MG63 (cell line): ENCODE measurements at places on chromosomes 6 and 20.

DNA sequence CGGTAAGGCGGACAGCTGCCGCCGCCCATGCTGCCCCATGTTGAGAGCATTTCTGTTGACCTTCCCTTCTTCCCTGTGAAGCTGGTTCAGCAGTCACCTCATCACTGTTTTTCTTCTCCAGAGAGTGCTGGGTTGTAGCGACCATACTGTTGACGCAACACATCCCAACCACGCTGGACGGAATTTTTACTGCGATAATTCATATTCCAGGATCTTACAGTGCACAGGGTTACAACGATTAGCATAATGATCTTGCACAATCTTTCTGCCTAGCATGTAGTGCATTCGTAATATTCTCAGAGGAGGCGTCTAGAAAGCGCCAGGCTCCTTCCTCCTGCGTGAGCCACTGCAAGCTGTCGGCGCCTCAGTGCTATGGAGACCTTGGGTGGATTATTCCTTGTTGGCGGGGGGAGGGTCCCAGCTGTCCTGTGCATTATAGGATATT is 137.0 kb downstream of the MTHFD1L start:
- no peak for DNase-seq

DNA sequence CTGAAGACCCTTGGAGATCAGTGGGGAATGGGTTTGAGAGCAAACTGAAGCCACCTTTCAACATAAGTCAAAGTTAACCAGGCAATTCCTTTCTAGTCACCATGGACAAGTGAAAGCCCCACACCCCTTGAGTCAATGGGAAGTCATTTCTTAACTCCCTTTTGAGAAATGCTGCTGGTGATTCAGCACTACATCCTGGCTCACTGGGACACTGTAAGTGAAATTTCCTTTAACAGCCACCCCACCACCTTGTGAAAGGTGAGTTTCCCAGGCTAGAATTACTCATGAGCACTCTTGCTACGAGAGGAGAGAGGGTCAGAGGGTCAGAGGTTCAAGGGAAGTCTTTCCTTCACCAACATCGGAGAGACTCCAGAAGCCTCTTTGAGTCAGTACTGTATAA is 93.3 kb upstream of the MARCKS start:
- peak; percentile 16 for DNase-seq

- DNase-seq = peak; percentile 4
These were observed 57.6 kb upstream of the HMGCLL1 start for GRCh38 chr6:55636406-55637102.

GRCh38 chr6:18527836-18528743 is 140.9 kb downstream of the RNF144B start:
- DNase-seq = no peak

DNA sequence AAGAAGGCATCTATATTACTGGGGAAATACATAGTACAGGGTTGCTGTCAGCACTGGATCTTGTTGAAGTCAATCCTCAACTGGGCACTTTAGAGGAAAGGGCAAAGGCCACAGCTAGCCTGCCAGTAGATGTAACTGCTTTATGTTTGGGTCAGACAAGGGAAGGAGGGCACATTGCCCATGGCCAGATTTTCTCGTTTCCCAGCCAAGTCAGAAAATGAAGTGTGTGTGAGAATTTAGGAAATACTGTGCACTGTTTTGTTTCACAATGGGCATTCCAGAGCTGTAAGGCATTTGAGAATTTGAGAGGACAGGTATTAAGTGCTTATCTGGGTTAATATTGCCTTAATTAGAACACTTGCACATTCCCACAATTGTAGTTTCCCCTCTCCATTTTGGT is 183.9 kb upstream of the MCHR2 start:
- peak; percentile 76 for DNase-seq

DNA sequence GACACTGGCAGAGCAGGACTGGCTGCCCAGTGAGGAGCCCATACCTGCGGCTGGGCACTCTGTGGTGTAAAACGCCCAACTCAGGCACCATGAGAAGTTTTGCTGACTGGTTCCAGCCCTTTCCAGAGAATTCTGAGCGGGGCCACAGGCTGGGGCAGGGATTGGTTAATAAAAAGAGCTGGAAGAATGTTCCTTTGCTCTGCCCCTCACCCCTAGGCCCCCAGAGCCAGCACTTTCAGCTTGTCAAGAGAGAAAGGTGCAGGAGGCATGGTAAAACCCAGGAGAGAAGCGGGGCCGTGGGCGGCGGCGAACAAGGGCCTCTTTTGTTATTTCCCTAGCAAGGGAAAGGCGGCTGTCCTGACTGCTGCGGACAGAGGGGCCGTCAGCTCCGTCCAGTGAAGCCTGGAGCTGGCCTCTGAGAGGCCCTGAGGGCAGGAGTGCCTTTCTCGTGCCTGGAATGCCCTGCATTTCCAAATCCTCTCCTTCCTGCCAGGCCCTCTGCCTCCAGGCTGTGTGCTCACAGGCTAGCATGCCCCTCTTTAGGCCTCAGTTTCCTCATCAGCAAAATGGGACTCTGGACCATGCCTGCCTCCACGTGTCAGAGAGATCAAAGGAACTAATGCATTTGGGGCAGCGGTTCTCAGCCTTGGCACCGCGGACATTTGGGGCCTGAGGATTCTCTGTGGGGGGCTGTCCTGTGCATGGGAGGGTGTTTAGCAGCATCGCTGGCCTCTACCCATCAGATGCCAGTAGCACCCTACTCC is 12.9 kb downstream of the SLC13A3 start:
- no peak for DNase-seq

GRCh38 chr20:60447703-60448102 is 489.5 kb downstream of the CDH26 start:
- peak; percentile 13 for DNase-seq

DNA sequence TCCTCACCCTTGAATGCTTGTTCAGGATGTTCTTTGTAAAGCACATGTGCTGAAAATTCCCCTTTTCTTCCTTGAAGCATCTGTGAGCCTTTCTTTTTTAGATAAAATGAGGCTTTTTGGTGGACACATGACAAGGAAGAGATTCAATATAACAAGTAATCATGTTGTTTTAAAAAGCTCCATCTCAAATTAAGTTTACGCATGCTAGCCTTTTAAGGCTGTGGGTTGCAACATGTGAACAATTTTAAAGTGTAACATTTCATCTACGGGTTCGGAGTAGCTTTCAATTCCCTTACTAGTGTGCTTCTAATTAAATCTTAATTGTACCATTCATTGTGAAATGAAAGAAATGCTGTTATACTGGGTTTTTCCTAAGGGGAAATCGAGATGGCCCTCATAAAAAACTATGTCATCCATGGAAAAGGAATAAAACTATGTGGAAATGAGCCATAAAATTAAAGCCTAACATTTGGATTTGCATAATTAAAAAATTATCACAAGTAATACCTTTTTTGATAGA is 19.3 kb upstream of the OSTM1 start:
- no peak for DNase-seq

DNA sequence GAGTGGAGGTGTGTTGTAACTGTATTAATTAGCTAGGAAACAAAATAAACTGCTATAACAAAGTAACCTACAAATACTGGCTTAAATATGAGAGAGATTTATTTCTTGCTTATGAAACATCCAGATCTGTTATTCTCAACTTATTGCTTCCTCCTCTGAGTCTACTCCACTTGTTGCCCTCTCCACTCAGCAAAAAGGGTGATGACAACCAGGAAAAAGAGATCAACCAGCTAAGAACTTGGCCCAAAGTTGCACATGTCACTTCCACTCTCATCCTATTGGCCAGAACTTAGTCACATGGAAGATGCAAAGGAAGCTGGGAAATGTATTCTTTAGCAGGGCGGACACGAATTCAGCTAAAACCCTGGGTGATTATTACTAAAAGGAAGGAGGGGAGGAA is 5.2 kb upstream of the TP53RK start:
- DNase-seq = no peak

- no peak for DNase-seq
These were observed 34.3 kb upstream of the TNFRSF21 start for GRCh38 chr6:47344022-47344421.

DNA sequence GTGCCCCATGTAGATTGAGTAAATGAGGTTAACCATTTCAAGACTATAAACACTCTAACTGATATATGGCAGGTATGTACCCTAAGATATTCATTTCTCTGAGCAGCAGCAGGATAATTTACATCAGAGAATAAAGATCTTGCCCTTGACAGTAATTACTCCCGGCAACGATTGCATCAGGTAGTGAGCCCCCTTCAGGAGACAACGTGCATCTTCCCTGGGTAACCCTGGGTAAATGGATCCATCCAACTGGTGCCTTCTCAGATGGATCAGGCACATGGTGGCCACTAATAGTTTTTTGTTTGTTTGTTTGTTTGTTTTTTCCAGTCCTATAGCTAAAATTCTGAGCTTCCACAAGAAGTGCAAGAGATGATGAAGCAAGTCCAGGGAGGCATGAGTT is 469.4 kb upstream of the SLC35B3 start:
- DNase-seq = peak; percentile 1

GRCh38 chr20:444862-445426 is 17.4 kb downstream of the TBC1D20 start:
- DNase-seq = peak; percentile 9

- no peak for DNase-seq
These were observed 87.4 kb upstream of the BHLHE23 start for GRCh38 chr20:63093966-63094766.

- DNase-seq = no peak
These were observed 123.8 kb upstream of the MTHFD1L start for GRCh38 chr6:150741633-150742200.

DNA sequence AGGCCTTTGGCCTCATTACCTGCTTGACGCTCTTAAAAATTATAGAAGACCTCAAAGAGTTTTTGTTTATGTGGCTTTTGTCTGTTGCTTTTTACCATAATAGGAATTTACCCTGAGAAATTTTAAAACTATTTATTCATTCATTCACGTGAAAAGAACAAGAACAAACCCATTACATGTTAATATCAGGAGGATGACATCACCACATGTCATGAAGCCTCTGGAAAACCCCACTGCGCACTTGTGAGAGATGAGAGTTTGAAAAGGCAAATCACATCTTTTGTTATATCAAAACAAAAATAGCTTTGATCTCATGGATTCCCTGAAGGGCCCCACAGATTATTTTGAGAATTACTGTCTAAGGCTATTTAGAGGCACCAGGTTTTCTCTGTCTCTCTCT is 61.3 kb upstream of the EYA2 start:
- no peak for DNase-seq

DNA sequence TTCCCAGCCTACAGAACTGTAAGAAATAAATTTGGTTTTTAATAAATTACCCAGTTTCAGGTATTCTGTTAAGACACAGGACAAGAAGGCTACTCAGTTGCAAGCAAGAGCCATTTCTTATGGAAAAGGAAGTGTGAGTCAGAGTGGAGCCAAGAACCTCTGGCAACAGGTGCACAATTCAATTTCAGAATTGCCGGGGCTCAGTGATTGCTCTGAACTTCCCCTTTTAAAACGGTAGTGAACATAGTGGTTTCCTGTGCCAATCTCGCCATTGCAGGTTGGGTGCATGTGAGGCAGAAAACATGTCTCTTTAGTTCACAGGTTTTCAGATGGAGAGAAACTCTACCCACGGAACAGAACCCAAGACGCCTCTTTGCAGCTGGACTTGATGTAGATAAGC is 16.4 kb downstream of the PIGT start:
- DNase-seq = no peak

DNA sequence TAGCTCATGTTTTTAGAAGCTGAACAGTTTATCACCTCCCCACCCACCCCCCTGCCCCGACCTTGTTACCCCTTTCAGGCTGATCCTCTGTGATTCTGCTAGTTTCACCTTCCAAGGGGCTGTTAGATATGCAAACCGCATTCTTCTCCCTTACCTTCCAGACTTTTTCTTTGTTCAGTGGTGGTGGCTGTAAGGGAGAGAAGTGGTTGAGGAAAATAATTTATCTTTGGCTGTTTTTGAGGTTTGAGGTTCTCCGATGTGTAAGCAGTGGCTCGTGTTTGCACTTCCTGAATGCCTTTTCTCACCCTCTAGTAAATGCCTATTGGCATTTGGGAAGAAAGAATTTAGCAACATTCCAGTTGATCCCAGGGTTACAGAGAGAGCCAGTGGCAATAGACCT is 69.4 kb upstream of the KCNG1 start:
- DNase-seq = no peak

DNA sequence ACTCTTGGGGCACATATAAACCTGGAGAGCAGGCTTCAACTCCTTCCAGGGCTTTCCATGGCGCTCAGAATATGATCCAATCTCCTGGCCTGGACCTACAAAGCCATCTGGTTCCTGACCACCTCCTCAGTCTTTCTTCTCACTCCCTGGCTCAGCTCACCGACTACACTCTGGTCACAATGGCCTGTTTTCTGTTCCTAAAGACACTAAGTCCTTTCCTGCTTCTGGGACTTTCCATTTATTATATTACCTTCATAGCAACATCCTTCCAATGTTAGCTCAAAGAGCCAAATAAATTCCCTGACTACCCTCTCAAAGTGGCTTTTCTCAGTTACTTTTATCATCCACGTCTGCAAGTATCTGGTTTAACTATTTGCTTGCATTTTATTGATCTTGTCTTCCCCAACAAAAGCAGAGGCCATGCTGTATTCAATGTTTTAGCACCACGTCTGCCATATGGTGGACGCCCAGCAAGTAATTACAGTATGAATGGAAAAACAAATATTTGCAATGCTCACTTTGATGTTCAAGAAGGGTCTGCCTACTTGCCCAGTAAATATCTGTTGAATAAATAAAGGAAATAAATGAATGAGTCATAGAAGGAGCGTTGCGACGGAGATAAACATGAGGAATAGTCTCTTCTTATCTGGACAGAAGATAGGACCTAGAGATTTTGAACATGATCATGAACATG is 328.4 kb downstream of the ESR1 start:
- no peak for DNase-seq

DNA sequence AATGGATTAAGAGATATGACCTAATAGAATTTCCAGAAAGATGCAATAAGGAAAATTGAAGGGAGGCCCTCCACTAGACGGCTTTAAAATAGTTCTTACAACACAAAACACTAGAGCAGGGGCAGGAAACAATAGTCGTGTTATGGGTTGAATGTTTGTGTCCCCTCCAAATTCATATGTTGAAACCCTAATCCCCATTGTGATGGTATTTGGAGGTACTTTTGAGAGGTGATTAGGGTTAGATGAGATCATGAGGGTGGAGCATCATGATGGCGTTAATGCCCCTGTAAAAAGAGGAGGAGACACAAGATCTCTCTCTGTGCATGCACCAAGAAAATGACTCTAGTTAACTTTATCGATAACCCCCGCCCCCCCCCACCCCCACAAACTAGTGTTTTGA is 104.0 kb upstream of the HMGN3 start:
- no peak for DNase-seq

DNA sequence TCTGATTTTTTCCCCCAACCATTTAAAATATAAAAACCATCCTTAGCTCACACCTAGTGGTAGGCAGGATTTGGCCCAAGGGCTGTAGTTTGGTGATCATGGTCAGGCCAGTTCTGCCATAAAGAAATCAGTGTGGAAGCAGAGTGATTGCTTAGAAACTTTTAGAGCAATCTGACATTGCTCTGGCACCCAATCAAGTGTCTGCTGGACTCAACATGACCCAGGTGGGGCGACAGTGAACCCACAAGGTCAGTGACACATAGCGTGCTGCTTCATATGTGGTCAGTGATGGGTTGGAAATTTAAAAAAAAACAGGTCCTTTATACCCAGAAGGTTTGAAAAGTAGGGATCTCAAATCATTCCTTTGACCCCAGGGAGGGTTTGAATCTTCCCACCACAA is 107.9 kb downstream of the BANF2 start:
- no peak for DNase-seq

GRCh38 chr6:10177704-10178103 is 237.2 kb downstream of the TFAP2A start:
- no peak for DNase-seq

GRCh38 chr20:24762371-24762770 is 186.7 kb upstream of the CST7 start:
- DNase-seq = no peak

GRCh38 chr6:46357591-46357990 is 133.7 kb downstream of the RCAN2 start:
- DNase-seq = no peak

GRCh38 chr6:13425943-13426931 is 61.2 kb downstream of the GFOD1 start:
- DNase-seq = peak; percentile 88
